ENCODE measurements at places on chromosomes 13 and 19. TPM values are rescaled to one million over a fixed set of nuclear protein-coding genes. Genes with fewer than 3 reads are reported as not detected.
A peak's percentile ranks its signal among the peaks of the same experiment; 100 is the strongest.

DNA sequence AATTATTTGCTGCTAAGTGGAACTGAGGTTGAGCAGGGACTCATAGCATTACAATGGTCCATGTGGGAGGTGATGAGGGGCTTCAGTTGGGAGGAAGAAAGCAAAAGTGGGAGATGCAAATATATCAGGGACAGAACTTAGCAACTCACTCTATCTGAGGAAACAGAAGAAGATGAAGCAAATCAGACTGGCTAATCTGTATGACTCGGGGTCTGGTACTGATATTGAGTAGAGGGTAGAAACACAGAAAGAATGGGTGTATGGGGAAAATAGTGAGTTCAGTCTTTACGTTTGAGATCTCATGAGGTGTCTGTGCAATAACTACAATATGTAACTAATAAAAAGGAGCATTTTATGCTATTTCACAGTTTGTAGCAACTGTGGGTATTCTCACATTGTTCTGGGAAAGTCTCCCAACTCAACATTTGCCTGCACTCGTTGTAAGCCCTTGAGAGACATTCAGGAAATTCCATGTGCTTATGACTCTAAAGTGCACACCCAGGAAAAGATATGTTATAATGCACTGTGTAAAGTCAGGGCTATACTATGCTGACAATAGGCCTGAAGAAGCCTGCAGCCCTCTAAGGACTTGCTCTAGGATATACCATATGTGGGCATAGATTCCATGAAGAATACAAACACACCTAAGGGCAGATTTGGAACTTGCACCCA lies 183.5 kb downstream of the SPRY2 start:
- H3K4me3 ChIP-seq: no peak overlapping the region
- no peak overlapping the region for H3K27ac ChIP-seq
- H3K27me3 ChIP-seq: no peaks in the 10 kb centered on the region
- H3K36me3 ChIP-seq: no peaks in the 10 kb centered on the region

GRCh38 chr13:37446503-37446902 lies 152.1 kb downstream of the POSTN start:
- H3K27me3 ChIP-seq: no peaks in the 10 kb centered on the region
- H3K27ac ChIP-seq: no peak overlapping the region
- DNase-seq: no peak
- no peak overlapping the region for H3K4me3 ChIP-seq

DNA sequence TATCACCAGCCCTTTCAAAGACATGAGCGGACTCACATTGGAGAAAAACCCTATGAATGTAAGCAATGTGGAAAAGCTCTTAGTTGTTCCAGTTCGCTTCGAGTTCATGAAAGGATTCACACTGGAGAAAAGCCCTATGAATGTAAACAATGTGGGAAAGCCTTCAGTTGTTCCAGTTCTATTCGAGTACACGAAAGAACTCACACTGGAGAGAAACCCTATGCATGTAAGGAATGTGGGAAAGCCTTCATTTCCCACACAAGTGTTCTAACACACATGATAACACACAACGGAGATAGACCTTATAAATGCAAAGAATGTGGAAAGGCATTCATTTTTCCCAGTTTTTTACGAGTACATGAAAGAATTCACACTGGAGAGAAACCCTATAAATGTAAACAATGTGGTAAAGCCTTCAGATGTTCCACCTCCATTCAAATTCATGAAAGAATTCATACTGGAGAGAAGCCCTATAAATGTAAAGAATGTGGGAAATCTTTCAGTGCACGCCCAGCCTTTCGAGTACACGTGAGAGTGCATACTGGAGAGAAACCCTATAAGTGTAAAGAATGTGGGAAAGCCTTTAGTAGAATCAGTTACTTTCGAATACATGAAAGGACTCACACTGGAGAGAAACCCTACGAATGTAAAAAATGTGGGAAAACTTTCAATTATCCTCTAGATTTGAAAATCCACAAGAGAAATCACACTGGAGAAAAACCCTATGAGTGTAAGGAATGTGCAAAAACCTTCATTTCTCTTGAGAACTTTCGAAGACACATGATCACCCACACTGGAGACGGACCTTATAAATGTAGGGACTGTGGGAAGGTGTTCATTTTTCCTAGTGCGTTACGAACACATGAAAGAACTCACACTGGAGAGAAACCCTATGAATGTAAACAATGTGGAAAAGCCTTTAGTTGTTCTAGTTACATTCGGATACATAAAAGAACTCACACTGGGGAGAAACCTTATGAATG lies 17.6 kb downstream of the ZNF791 start:
- DNase-seq: no peak
- H3K4me3 ChIP-seq: no peak overlapping the region
- no peaks in the 10 kb centered on the region for H3K4me1 ChIP-seq
- no peaks in the 10 kb centered on the region for H3K27me3 ChIP-seq

GRCh38 chr19:28633319-28634018 lies 579.5 kb downstream of the UQCRFS1 start:
- H3K36me3 ChIP-seq: no peaks in the 10 kb centered on the region
- H3K27ac ChIP-seq: peak overlapping the region; percentile 85
- no peak overlapping the region for H3K4me3 ChIP-seq
- H3K4me1 ChIP-seq: peaks cover 27% of the 10 kb centered on the region
- peak; percentile 91 for DNase-seq
- no peaks in the 10 kb centered on the region for H3K27me3 ChIP-seq

DNA sequence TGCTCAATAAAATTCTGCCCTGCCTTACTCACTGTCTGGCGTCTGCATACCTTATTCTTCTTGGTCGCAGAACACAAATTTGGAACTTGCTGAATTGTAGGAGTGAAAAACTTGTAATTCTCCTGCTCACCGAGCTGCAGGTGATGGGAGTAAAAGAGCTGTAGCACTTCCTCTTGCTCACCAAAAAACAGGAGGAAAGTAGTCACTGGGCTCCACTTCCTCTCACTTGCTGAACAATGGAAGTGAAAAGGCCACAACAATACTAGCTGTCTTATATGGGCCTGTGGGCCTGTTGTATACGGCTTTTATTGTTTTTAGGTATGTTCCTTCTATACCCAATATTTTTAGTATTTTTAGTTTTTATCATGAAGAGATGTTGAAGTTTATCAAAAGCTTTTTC lies 978.7 kb downstream of the SLITRK5 start:
- H3K4me1 ChIP-seq: no peaks in the 10 kb centered on the region
- H3K27me3 ChIP-seq: no peaks in the 10 kb centered on the region
- no peak overlapping the region for H3K4me3 ChIP-seq
- H3K27ac ChIP-seq: no peak overlapping the region

DNA sequence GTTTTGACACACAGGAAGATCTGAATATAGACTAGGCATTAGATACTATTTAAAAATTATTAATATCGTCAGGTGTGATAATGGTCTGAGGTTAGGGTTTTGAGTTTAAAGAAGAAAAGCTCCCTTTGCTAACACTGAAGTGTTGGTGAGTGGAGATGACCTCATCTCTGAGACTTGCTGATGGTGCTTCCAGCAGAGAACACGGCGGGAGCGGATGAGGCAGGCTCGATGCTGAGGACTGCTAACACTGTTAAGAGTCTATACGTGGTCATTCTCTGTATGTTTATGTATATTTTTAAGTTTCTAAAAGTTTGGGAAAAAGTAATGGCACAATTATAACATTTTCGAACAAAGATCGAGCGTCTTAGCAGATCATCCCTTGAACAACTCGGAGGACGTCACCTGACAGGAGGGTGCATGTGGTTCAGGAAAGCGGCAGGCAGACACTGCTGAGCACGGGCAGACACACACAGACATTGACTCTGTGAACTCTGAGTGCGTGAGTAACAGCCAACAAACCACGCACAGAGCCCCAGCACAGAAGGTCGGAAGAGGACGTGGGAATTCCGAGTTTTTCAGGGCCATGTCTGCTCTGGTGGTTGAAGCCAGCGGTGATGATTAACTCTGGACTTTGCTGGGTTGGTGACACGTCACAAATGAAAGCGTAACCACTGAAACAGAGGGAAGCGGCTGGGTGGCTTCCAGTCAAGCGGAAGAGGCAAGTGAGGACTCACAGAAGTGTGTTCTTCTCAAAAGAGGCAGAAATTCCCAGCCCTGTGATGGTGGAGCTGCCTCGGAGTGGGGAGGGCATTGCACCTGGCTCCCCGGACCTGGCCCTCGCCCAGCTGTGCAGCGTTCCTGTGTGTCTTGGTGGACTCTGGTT lies 91.9 kb upstream of the TEX29 start:
- no peaks in the 10 kb centered on the region for H3K27me3 ChIP-seq
- no peak for DNase-seq
- H3K36me3 ChIP-seq: peaks cover 65% of the 10 kb centered on the region
- H3K4me3 ChIP-seq: no peak overlapping the region
- no peaks in the 10 kb centered on the region for H3K4me1 ChIP-seq

DNA sequence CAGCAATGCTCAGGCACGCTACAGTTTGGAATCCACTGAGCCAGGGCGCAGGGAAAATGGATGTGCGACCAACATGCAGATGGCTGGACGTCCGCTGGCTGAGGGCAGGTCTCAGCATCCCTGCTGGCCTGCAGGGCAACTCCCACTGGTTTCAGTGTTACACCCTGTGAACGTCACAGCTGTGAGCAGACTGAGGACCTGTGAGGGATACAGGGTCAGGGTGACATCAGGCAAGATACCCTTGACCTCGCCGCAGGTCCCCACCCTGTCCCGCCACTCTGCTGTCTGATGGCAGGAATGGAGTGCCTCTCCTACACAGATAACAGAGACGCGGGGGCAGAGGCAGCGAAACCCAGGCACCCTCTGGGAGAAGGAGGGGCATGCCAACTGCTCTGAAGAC lies 19.1 kb downstream of the ZFR2 start:
- no peak overlapping the region for H3K4me3 ChIP-seq
- no peak overlapping the region for H3K27ac ChIP-seq
- H3K36me3 ChIP-seq: no peaks in the 10 kb centered on the region
- no peaks in the 10 kb centered on the region for H3K4me1 ChIP-seq
- DNase-seq: no peak

- no peak overlapping the region for H3K4me3 ChIP-seq
- H3K27me3 ChIP-seq: no peaks in the 10 kb centered on the region
- H3K4me1 ChIP-seq: no peaks in the 10 kb centered on the region
- no peak overlapping the region for H3K27ac ChIP-seq
- DNase-seq: no peak
- H3K36me3 ChIP-seq: no peaks in the 10 kb centered on the region
Measured at GRCh38 chr13:66681403-66681802, 548.7 kb downstream of the PCDH9 start.

DNA sequence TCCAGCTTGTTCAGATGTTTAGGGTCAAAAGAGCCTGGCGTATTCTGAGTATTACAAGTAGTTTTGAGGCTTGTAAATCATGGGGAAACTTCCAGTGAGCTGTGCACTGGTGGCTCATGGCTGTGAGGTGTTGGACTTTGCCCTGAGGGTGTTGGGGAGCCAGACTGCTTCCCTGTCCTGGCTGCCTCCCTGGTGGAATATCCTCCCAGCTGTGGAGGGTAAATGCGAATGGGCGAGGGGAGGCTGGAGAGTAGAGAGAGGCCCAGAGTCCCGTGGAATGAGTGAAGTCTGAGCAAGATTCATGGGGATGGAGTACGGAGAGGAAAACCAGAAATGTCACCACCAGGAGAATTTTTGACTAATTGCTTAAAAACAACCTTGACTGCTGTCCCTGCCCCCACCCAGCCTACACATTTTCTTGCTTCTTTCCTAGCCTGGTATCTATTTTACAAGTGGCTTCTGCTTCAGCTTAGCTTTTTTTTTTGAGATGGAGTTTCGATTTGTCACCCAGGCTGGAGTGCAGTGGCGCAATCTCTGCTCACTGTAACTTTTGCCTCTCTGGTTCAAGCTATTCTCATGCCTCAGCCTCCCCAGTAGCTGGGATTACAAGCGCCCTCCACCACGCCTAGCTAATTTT lies 3.7 kb downstream of the SNRPA start:
- H3K4me1 ChIP-seq: peaks cover 9% of the 10 kb centered on the region
- H3K27me3 ChIP-seq: no peaks in the 10 kb centered on the region
- no peak for DNase-seq
- H3K4me3 ChIP-seq: no peak overlapping the region
- peak overlapping the region; percentile 34 for H3K27ac ChIP-seq
- H3K36me3 ChIP-seq: peaks cover 51% of the 10 kb centered on the region

DNA sequence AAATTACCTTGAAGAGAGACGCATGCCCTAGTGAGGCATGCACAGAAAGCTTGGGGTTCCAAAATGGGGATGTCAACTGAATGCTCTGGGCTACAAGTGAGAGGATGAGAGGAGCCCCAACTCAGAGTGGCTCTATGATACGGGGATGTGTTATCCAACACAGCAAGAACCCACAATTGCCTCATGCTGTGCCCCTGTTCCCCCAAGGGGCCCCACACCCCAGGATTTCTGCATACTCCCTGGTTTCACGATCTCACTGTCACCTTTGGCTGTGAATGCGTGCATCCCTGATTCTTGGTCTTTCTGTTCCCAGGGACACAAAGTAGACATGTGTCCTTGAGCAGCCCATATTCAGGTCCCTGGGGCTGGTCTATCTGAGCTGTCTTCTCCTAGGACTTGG lies 29.3 kb downstream of the WDR88 start:
- no peaks in the 10 kb centered on the region for H3K27me3 ChIP-seq
- no peak for DNase-seq
- H3K27ac ChIP-seq: no peak overlapping the region
- no peaks in the 10 kb centered on the region for H3K36me3 ChIP-seq
- H3K4me3 ChIP-seq: no peak overlapping the region
- H3K4me1 ChIP-seq: peaks cover 26% of the 10 kb centered on the region

DNA sequence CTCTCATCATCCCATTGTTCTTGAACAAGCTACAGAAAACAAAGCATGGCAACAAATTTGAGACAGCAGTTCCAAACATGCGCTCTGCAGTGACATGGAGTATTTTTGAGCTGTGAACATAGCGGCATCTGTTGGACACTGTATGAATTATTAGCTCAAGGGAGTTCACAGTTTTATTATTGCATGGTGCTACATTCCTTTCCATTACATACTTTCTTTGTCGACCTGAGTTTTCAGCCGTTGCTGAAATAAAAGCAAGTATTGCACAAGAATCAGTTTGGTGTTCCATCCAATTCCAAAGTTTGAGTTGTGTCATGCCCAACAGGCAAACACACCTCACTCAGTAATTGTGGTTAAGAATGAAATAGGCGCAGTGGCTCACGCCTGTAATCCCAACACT lies 30.1 kb upstream of the METTL21C start:
- no peaks in the 10 kb centered on the region for H3K4me1 ChIP-seq
- no peak for DNase-seq
- no peak overlapping the region for H3K27ac ChIP-seq

SULT2B1 gene
- polyA plus RNA-seq: 4.3 TPM

All from thymus (tissue), 14 donors.